ENCODE measurements at places on chromosomes 3 and 15.

DNA sequence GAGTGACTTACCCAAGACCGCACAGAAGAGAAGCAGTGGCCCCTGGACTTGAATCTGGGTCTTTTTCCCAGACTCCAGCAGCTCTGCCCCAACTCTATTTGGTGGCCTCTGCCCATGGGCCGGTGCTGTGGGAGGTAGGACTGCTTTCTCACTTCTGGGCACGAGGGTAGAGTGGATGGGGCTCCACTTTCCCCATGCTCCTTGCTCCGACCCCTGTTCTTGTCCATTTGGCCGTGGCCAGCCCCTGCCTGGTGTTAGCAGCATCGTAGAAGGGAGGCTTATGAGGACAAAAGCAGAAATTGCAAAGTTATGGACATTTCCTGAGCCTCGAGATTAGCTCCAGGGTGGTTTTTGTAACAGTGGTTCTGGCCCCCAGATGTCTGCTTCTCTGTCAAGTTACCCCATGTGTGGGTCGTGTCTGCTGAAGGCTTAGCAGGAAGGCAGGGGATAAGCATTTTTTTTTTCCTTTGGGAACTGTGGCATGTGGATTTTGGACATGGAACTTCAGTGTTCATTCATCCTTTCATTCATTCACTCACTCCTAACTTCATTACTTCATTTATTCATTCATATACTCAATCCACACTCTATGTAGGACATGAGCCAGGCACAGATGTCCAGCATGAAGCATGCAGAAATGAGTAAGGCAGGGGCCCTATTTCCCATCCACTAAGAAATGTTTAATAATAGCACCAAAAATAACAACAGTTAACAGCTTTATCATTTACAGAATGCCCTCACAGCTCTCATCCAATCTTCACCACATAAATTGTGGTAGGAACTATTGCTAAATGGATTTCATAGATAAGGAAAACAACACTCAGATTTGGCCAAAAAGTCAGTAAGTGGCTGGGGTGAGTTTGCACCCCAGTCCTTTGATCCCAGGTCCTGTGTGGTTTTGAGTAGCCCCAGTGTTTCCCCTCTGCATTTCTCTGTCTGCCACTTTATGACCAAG lies 180.5 kb downstream of the OPA1 start:
- no peak for DNase-seq

- no peak for DNase-seq
Measured at GRCh38 chr15:75594276-75594675, 15.2 kb upstream of the PTPN9 start.

GRCh38 chr15:89401631-89402517 lies 67.2 kb upstream of the POLG start:
- no peak for DNase-seq

DNA sequence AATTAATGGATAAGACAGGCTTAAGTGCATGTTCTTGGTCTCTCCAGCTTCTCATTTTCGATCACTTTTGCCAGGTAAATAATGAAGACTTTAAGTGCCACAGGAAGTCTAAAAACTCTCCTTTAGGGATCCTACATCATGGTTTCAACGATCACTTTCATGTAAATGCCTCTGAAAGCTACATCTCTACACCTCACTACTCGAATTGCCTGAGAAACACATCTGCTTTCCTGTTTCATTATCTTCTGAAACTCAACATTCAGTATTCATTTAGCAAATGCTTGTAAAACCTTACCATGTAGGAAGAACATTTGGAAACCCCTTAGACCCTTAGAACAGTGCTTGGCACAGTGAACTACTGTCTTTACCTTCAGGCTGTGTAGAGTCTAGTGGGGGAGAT lies 16.2 kb downstream of the THAP10 start:
- no peak for DNase-seq

DNA sequence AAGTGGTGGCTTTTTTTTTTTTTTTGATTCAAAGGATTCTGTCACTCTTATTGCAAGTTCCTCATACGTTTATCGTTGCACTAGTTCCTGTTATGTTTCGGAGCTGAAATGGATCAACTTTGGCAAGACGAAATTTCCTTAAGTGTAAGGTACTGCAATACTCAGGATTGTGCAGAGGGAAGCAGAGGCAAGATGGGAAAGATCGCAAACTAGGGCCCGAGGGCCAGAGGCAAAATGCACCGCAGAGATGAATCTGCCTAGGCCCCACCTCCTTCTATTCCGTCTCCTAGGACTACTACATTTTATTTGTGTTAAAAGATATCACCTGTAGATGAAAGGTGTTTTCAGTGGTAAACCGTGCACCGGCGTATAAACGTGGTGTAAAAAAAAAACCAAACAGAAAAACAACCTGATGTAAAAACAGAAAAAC lies 331 bp downstream of the RNU6-1 start:
- DNase-seq = no peak

GRCh38 chr15:80561500-80561899 lies 133.6 kb upstream of the ABHD17C start:
- no peak for DNase-seq

DNA sequence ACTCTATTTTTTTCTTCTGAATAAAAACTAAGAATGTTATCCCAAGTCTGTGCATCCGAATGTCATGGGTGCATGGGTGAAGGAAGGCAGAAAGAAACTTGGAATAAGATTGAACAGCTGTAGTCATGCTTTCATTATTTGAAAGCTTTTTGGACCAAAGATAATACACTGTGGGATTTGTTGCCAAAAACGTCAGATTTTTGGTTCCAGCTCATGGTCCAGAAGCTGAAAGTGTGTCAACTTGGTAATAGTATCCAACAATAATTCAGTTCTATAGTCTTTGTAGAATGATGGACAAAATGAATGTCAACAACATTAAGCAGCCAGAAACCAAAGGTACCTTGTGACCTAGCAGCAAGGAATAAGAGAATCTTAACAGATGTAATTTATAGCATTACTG lies 327.9 kb upstream of the ADAMTS9 start:
- no peak for DNase-seq

DNA sequence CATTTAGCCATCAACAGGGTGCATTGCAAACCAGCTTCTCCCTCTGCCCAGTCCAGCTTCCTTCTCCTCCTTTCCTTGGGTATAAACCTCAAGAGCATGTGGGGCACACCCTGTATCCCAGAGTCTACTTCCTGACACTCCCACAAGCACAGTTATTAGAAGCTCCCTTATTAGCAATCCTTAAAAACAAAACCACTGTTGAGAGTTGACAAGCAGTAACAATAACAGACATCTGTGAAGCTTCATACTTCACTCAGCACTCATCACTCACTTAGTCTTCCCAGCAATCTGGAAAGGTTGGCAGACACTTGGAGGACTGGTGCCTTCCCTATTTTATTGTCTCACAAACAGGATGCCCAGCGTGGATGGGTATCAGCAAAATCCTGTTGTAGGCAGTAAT lies 155.5 kb upstream of the PROK2 start:
- no peak for DNase-seq

DNA sequence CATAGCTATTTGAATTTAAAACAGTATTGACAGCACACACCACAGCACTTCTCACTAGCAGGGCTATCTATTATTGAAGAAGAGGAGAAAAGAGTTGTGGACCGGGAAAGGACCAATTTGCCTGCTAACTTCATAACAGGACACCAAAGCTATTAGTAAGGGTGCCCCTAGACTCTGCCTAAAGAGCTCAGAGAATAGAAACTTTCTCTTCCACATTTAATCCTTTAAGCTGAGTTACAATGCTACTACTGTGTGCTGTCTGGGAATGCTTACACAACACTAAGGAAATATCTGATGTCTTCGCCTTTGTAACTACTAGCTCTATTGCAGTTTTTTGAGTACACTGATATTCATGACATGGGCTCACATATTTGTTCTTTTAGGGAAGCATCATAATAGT lies 13.5 kb upstream of the AADAC start:
- DNase-seq = no peak

GRCh38 chr3:145865399-145866018 lies 295.5 kb downstream of the PLOD2 start:
- no peak for DNase-seq

GRCh38 chr15:27210176-27210575 lies 239.2 kb downstream of the GABRG3 start:
- DNase-seq = no peak

- DNase-seq = no peak
Measured at GRCh38 chr15:99476413-99477222, 89.2 kb upstream of the MEF2A start.

- DNase-seq = no peak
Measured at GRCh38 chr15:91426412-91426811, 326.4 kb downstream of the SV2B start.

- no peak for DNase-seq
Measured at GRCh38 chr3:43994657-43995546, 246.8 kb upstream of the TOPAZ1 start.

DNA sequence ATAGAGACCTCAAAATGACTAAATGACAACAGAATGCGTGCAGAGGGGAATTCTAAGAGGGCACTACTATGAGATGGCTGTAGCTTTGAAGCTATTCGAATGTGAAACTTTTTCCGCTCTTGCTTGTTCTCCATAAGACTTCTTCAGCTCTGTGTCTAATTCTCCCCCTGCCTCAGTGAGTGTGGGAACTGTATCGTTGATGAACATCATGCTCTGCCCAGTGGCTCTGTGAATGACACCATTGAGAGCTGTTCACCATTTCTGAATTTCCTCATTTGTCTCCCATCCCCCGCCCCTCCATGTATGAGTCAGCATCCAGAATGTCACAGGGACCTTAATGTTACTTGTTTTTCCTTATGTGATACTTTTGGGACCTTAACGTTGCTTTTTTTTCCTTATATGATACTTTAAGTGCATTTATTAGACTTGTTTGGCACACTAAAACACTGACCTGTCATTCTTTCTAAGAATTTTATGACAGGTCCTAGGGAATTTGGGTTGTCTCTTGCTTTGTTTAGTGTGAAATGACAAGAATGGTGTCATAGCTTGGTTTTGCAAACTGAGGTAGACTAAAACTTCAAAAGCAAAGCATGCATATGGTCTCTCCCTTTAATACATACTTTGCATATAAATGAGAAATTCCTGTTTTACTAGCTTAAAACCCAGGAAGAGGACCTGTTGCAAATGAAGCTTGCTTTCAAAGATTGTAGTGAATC lies 99.6 kb downstream of the FNDC3B start:
- DNase-seq = no peak

GRCh38 chr3:50971487-50971924 lies 296.8 kb downstream of the DOCK3 start:
- DNase-seq = peak; percentile 41

GRCh38 chr15:59376733-59377132 lies 4.1 kb upstream of the MYO1E start:
- no peak for DNase-seq

DNA sequence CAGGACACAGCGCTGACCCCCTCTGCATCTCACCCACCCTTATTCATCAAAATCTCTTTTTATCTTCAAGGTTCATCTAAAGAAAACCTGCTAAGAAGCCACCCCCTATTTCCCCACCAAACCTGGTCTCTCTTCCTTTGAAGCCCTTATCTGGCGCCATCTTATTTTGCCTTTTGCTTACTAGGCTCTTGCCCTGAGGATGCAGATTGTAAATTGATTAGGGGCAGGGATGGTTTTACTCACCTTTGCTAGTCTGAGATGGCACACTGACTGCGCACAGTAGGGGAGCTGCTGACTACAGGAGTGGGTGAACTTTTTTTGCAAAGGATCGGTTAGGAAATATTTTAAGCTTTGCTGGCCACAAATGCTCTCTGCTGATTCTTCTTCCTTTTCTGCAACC lies 78.9 kb upstream of the BHLHE40 start:
- no peak for DNase-seq

DNA sequence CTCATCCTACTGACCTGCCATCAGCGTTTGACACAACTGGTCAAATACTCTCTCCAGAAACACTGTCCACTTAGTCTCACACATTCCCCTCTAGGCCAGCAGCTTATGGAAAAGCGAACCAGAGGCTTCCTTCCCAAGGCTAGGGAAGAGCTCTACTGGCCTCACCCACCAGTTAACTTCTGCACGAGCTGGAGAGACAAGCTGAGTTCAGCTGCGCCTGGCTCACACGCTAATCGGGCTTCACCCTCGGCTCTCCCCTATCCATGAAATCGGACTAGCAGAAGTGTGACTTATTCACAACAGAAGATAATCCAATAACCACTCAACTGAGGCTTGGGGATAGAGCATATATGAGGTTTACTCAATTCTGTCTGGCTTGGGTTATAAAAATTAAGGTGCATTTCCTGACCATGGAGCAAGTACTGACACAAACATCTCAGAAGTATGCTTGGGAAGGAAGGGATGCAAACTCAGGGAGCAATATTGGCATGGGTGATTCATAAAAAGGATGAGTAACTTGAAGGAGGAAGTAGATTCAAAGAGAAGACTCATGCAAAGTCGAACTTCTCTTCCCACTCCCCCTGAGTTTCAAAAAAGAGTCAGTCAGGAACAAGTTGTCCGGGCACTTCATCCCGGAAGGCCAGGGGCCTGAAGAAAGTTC lies 73.1 kb downstream of the XXYLT1 start:
- DNase-seq = no peak

- DNase-seq = no peak
Measured at GRCh38 chr3:57041674-57042073, 18.8 kb upstream of the SPATA12 start.

GRCh38 chr3:127036209-127037020 lies 53.5 kb downstream of the PLXNA1 start:
- no peak for DNase-seq

DNA sequence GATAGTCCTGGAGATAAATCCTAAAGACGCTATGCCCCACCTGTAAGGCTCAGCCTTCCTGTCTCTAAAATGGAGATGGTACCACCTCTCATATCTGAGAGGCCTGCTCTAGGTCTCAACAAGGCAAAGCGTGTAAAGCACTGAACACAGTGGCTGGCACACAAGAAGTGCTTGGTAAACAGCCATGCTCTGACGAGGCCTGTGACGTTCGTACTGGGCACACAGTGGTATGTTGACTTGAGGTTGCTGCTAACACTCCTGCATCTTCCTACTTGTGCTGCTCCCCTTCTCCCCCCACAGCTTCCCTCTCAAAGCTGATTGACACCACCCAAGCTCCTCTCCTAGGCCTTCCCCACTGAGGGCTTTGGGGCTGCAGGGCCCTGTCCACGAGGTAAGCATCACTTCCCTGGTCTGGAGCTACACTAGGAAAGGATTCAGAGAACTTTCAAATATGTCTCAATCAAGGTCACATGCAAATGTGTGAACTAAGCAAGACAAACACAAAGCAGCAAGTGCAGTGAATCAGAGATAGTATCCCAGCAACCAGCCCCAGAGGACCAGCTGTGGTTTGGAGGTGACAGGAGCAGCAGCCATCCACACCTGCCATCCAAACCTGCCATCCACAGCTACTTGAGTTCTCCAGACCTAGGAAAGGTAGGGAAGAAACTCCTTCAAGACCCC lies 177.5 kb downstream of the STT3B start:
- DNase-seq = no peak

GRCh38 chr3:44974416-44974815 lies 1.6 kb downstream of the ZDHHC3 start:
- no peak for DNase-seq

GRCh38 chr3:134446800-134447199 lies 39.0 kb downstream of the ANAPC13 start:
- no peak for DNase-seq

- no peak for DNase-seq
Measured at GRCh38 chr3:63228087-63228486, 50.0 kb upstream of the SYNPR start.

Measured in activated CD4-positive, alpha-beta T cell treated with anti-CD3 and anti-CD28 coated beads, Interleukin-2, amount 50 U/mL, for 1 hour (primary cell).